D721Med (cell line): ENCODE measurements at places on chromosomes 7 and 10.

GRCh38 chr7:23680414-23681405 lies 711 bp downstream of the FAM221A start:
- DNase-seq = no peak

- DNase-seq = no peak
Observed at GRCh38 chr10:36073796-36074345, 431.8 kb upstream of the FZD8 start.

DNA sequence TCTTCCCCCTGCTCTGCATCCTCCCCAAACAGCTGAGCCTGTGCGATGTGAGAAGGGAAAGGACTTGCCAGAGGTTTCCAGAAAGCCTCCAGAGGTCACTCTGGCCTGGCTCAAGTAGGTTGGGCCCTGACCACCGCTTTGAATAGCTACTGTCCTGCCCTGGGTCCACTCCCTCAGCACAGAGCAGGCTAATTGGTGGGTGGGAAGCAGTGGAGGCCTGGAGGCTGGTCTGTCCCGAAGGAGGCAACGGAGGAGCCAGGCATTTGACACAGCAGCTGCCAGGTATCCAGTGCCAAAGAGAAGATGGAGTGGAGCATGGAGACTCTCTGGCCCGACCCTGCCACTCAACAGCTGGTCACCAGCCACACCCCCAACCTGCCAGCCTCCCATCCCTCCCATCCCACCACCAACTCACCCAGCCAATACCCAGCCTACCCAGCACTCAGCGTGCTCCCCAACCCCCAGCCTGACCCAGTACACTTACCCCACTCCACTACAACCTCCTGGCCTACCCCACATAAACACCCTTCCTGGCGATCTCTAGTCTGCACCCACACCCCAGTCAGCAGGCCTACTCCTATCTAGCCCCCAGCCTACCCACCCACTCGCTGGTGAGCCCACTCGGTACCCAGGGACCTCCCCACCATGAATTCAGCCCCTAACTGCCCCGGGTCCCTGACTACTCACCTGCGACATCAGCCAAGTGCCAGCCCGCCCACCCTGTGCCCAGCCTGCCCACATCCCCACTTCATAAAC lies 64.6 kb upstream of the COL13A1 start:
- no peak for DNase-seq

DNA sequence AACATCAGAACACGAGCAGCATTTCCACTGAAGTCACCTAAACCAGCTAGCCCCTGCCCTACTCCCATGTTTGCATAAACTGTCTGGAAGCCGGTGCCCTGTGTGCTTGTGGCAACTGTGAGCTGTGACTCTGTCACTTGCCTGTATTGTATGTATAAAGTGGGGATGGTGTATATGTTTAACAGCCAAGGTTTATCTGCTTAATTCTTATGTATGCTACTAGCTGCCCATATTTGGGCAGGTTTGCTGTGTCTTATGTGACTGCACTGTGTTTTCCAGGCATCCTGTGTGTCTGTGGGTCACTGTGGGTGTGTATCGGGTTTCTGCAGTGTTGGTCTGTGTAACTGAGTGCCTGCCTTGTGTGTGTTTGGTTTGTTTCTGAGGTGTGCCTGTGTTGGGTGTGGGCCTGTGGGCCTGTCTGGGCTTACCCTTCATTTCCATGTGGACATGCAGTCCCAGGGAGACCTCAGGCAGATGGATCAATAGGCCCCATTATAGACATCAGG lies 9.3 kb downstream of the LBX1 start:
- no peak for DNase-seq

DNA sequence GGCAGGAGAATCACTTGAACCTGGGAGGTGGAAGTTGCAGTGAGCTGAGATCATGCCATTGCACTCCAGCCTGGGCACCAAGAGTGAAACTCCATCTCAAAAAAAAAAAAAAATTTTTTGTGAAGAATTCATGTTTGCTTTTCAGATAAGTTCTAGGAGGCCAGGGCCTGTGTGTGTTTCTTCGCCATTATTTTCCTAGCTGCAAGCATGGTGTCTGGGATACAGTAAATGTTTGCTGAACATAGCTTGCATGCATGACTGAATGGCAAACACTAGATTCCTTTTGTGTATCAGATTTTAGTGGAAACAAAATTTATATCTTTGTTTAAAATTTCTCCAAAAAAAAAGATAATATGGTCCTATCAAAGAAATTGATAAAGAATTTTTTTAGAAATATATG lies 9.7 kb upstream of the MACC1 start:
- no peak for DNase-seq

DNA sequence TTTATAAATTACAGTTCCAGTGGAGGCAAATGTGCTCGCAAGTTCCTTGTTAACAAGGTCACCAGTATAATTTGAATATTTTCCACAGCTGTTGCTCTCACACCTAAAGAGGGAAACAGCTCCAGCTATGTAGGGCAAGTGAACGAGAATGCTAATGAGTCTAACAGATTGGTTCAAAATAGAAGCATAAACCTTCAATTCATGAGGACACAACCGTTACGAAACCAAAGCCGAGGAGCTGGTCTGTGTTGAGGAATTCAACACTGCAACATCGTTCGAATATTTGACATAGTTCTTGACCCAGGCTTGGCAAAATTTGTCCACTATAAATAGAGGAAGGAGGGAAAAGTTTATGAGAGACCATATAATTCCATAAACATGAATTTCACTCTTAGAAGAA lies 161.3 kb downstream of the KLF6 start:
- no peak for DNase-seq

GRCh38 chr7:53245721-53246120 lies 210.3 kb downstream of the POM121L12 start:
- no peak for DNase-seq

DNA sequence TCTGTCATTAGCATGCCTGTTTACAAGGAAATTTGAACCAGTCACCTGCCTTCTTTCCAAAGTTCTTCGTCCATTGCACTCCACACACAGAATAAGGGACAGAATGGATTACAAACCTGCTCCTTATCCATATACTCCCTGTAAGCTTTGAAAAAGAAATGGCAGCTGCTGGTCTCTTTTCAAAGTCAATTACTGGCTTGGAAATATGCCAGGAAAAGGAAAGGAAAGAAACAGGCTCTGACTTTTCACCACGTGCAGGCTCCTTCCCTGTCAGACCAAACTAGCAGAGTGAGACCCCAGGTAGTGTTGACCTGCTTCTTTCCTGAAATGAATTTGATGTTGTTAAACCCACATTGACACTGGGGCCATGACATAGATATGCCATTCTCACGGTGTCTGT lies 84.5 kb downstream of the LHFPL3 start:
- DNase-seq = no peak

DNA sequence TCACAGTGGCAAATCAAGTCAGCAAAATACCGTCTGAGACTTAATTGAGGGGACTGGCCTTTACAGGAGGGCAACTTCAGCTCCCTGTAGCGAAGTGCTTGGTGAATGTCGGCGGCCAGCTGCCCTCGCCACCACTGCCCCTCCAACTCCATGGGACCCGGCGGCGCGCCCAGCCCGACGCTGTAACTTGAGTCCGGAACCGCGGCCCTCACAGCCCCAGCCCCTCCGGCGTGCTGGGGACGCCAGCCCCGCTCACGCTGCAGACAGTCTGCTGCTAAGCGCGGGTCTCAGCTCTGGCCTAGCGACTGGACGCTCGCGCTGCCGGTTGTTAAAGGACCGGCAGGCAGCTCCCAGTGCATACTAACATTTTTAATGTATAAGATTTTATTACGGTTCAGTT lies 113.4 kb upstream of the NUPR2 start:
- DNase-seq = no peak

DNA sequence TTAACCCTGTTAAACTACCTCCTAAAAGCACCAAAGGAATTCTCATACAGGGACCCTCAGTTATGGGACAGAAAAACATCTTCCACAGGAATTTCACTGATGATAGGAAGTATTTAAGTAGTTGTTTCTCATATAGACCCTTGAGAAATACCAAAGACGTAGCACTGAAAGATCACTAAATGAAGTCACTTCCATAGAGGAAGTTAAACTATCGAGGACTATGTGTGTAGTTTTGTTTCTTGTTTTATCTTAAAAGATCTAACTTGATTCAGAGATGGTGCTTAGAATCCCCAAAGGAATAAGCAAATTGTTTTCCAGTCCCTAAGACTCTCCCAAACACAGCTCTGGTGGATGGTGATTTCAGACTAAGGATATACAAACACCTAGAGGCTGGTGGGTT lies 94.8 kb upstream of the AFAP1L2 start:
- DNase-seq = no peak

- no peak for DNase-seq
Observed at GRCh38 chr10:4671451-4672145, 154.4 kb upstream of the AKR1E2 start.
